ENCODE measurements at places on chromosomes 3 and 15. TPM values are rescaled to one million over a fixed set of nuclear protein-coding genes. Genes with fewer than 3 reads are reported as not detected.

DNA sequence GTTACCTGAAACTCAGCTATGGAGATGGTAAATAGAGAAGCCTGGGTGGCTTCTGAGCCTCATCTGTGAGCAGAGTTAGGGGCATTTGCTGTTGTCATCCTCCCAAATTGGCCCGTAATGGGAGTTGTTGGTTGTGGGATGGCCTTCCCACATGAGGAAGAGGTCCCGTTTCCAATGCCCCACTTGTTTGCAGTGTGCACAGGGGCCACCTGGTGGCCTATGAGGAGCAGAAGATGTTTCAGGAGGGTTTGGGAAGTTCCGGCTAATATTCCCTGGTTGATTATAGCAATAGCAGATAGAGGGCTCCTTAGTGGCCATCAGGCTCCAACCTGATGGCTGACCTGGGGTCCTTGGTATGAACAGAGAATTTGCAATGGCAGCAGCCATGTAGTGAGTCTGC lies 1546.5 kb downstream of the OTOL1 start:
- DNase-seq: no peak

DNA sequence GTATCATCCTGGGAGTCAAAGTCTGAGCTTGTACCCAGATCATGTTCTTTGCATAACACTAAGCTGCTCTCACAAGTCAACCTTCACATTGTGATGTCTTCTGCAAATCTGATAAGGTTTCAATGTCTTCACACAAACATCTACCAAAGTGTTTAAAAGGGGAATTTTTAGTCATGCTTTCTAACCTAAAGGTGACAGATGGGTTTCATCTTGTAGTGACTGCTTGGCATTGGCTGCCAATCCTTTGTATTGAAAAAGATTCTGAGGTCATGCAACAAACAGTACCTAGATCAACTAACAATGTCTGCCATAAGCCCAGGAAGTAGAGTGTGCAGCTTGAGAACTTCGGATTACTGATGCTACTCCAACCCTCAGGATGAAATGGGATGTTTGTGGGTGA lies 43.6 kb upstream of the DIPK2A start:
- DNase-seq: no peak

APOD gene
- total RNA-seq: 0.48 TPM

GRCh38 chr3:120705884-120706582 lies 24.0 kb upstream of the HGD start:
- no peak for DNase-seq

FAM3D gene
- total RNA-seq: not detected

BNC1 gene
- not detected for total RNA-seq

DNA sequence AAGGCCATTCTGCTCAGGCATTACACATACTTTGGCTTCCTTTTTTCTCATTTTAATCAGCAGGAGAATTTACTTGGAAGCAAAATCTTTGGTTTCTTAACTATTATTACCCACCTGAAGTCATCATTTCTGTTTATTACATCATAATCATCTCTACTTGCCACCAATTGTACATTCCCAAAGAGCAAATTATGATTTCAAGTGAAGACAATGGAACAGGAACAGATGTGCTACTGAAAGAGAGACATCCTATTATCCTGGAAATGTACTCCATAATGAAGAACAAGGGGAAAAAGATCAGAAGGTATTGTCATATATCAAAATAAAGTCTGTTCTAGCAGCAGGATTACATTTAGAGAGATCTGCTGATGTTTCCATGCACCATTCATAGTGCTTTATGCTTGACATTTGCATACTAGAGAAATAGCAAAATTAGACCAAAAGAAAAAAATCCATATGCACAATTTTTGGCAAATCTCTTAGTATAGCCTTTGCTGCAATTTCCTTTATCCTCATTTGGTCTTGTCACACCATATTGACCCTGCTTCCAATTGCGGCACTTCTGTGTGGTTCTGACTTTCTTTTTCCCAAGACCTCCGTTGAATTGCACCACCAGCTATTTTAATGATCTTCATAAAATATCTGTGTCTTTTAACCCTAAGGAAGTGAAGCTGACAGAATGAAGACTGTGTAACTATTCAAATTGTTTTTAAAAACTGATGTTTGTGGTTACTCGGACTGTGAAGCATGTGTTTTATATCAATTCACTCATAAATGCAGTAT lies 683.8 kb downstream of the ZNF385D start:
- DNase-seq: no peak

OR5K4 gene
- not detected for total RNA-seq

- DNase-seq: peak; percentile 21
Observed at GRCh38 chr3:193743702-193744047, 150.7 kb downstream of the OPA1 start.

DNA sequence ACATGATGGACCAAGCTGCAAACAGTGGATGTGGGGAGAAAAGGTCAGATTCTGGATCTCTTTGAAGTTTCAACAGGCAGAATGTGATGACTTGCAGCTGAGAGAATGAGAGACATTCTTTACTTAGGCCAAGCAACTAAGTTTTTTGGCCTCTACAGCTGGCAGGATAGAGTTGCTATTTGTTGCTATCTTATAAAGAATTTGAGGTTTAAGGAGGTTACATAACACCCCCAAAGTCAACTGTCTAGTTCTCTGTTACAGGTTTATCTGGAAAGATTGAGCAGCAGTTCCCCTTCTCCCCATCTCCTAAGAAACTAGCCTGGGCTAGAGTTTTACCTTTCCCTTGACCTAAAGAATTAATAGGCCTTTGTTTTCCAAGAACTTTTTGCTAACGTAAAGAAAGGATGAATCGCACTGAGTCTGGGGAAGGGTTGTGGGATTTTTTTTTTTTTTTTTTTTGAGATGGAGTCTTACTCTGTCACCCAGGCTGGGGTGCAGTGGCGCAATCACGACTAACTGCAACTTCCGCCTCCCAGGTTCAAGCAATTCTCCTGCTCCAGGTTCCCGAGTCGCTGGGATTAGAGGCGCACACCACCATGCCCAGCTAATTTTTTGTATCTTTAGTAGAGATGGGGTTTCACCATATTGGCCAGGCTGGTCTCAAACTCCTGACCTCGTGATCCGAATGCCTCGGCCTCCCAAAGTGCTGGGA lies 26.6 kb upstream of the SLMAP start:
- DNase-seq: no peak

DNA sequence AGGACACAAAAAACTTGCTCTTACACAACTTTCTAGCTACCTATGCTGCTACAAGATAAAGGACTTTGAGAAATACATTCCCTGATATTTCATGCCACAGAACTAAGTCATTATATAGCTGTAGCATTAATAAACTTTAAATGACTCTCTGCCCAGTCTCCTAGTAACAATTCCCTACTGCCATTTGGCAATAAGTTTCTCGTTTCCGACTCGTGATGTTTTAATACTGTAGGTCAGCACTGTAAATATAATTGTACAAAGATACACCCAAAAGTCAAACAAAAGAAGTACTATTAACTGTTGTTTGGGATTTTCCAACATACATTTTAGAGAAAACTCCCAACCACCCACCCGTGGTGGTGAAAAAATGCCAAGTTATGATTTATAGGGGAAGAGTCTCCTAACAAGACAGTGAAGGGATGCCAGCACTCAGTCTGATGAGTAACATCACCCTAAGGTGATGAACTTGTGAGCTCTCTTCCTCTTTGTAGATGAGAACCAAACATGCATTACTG lies 132.2 kb downstream of the DUT start:
- no peak for DNase-seq

DNA sequence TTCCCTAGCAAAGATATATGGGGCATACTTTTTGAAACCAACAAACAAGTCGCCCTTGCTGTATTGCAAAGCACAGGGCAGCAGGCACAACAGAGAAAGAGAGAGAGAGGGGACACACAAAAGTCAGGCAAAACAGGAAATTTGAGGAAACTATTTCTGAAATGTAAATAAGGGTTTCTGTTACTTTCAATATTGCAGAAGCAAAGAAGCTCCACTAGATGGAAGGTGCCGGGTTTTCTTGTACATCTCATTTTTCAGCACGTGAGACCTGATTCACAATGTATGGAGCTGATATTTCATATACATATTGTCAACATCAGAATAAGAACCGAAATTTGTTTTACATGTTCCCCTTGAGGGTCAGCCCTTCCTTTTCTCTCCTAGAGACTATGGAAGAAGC lies 127.4 kb downstream of the FOXP1 start:
- no peak for DNase-seq

DNA sequence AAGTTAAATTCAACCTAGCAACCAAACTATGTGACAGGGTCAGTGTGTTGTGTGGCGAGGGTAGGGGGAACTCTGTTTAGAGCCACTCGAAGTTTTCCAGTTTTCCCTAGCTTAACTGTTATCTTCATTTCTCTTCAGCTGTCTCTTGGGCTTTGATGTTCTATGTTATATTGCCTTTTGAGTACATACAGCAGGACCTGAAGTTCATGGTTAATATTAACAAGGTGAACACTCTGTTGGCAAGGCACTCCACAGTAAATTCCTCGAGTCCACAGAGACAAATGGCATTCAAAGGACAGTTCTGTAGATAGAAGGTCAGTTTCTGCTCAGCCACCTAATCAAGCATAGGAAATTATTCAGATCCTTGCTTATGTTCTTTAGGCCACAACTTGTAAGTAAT lies 147.9 kb upstream of the DPH6 start:
- DNase-seq: no peak
